ENCODE measurements at places on chromosomes 6 and 20. TPM values are rescaled to one million over a fixed set of nuclear protein-coding genes. Genes with fewer than 3 reads are reported as not detected.

SYNDIG1 gene
- not detected for total RNA-seq

CST2 gene
- 0.45 TPM for total RNA-seq

RAET1G gene
- not detected for total RNA-seq

ANKRD6 gene
- 18.9 TPM for total RNA-seq

DACT2 gene
- total RNA-seq, result 1.4 TPM

CST1 gene
- not detected for total RNA-seq

Measured in esophagus muscularis mucosa (tissue), 4 donors.